ENCODE measurements at places on chromosomes 2 and 18.

DNA sequence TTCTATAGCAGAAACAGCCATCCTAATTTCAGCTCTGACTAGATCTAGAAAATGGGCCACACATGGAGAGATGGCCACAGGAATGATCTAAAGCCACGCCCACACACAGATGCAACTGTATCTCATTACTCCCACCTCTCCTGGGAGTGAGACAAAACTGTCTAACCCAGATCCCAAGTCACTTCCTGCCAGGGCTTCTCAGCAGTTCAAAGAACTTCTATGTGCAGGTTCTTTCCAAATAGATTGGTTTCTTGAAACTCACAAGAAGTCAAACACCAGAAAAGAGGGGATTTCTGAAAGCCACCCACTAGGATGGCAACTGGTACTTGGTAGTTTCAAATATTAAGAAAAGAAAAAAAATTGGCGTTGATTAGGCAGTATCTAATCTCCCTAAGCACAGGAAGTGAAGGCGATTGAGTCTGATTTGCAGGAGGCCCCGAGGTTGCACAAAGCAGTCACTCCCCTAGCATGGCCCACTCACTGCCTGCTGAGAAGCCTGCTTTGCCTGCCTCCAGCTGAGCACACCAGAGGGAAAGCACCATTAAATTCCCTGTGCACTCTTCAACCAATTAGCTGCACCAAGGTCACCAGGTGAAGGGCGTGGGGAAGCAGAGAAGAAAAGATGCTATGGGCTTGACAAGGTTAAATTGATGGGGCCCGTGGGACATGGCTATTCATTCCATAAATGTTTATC, 51.1 kb downstream of the PAPOLG start:
- peak; percentile 95 for DNase-seq

DNA sequence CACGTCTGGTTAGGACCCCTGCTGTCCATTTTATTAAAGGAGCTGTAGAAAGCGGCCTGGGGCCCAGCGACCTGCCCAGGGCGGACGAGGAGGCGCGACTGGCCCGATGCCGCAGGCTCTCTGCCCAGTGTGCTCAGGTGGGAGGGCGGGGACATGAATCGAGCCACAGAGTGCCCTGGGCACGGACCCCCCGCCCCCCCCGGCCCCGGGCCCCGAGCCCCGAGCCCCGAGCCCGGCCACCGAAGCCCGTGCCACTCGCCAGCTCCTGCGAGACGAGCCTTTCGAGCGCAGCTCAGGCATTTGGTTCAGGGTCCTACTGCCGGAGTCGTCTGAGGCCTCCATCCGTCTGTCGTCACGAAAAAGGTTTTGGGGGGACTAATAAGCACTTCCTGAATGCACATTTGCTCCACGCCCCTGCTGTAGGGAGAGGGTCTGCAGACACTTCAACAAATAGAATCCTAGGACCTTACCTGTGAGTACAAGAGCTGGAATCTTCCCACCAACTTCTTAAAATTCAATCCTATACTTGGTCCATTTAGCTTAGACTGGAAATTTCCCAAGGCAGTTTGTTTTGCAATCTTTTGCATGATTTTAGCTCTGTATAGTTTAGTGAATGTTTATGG, 602 bp upstream of the ADAM17 start:
- no peak for DNase-seq

- DNase-seq, result no peak
Observed at GRCh38 chr2:46036929-46037328, 260.3 kb upstream of the EPAS1 start.

DNA sequence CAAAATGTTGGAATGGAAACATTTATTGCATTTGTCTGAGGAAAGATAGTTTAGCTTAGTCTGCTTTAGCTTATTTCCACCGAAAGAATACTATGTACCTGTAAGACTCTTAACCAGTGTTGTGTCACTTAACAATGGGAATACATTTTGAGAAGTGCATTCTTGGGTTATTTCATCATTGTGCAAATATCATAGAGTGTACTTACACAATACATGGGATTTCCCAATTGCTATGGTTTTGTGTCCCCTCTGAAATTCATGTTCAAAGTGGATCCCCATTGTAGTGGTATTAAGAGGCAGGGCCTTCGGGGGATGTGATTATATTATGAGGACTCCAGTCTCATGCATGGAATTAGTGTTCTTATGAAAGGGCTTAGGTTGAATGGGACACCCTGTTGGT, 249.4 kb upstream of the UBE2E3 start:
- DNase-seq, result no peak

GRCh38 chr2:129717560-129718130, 261.8 kb upstream of the RAB6C start:
- no peak for DNase-seq

DNA sequence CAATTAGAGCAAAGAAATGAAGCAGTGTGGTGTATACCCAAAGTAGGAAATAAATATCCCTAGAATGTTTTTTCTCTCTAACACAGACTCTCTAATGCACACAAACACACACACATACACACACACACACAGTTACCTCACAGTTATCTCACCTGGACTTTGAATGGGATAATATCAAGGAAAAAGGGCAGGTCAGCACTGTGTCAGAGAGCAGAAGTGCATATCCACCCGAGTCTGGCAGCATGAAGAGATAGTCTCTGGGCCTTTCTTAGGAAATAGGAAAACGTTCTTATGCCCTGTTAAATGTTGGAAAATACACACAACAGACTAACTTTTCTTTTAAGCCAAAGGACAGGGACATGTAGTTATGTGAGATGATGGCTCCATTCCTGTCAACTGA, 162.0 kb downstream of the COL6A3 start:
- DNase-seq, result no peak

DNA sequence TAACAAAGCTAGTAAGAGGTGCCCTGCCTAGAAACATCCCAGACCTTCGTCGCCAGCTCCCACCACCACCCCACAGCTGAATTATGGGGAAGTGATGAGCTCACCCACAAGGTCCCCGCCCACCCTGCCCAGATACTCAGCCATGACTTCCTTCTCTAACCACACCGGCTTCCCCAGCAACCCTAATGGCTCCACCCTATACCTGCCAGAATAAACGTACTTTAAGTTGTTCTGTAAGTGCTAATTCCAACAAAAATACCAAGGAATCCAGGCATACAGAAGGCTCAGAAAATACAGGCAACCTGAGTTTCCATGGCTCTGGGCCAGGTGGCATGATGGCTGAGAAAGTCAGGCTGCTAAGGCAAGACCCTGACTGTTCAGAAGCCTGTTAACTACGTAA, 39.1 kb downstream of the TMEM163 start:
- DNase-seq, result peak; percentile 40

- peak; percentile 40 for DNase-seq
Observed at GRCh38 chr2:100136310-100136709, 6.1 kb downstream of the AFF3 start.

DNA sequence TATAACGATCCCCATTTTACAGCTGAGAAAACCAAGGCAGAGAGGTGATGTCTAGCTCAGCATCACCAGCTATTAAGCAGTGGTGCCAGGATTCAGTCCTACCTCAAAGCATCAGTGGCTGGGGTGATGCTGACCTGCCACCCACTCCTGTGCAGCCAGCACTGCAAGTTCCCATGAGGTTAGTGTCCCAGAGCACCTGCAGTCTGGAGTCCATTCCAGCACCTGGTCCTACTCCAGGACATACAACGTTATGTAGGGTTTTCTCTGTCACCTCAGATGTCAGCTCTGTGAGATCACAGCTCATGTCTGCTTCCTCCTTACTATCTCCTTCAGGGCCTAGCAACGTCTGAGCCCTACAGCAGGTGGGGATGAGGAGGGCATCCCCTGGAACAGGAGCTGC, 328.0 kb upstream of the HS6ST1 start:
- DNase-seq, result no peak

DNA sequence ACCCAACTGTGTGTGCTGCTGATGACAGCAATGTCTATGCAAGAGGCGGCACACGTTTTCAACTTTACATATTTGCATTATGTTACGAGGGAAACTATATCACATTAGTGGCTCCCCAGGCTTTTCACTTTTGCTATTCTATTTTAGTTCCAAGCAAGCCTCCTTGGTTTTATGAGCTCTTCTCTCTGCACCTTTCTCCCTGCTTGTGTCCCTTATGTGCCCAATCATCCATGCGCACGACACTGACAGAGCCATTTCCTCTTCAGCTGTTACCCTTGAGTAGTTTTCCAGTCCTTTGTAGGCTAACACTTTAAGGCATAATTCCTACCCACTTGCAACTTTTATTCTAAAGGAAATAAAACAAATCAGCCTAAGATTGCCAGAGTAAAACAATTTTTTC, 154.3 kb downstream of the TCF4 start:
- no peak for DNase-seq

- DNase-seq, result no peak
Observed at GRCh38 chr2:128305555-128306080, 13.1 kb downstream of the HS6ST1 start.
